ENCODE measurements at places on chromosomes 5 and 9.

DNA sequence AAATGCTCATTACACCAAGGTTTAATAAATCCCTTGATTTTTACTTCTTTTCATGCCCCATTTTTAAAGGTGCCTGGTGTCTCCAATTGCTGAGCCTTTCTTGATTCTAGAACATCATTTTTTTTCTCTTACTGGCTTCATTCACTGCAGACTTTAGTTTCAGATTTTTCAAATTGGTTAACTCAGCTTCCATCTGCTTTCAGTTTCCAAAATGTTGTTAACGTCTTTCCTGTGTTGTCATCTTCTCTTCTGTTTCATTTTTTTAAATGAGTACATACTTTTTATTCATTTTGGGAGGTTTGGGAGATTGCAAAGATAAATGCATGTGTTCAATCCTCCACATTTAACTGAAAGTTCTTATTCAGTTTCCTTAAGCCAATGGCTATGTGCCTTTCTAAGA lies 126.4 kb upstream of the CCNG1 start:
- no peaks in the 10 kb centered on the region for H3K27me3 ChIP-seq
- DNase-seq = no peak
- H3K36me3 ChIP-seq = peaks cover 12% of the 10 kb centered on the region
- H3K4me1 ChIP-seq = no peaks in the 10 kb centered on the region

- DNase-seq = no peak
- no peak overlapping the region for H3K4me3 ChIP-seq
These were observed 21.5 kb downstream of the ACER2 start for GRCh38 chr9:19430201-19430760.

- no peaks in the 10 kb centered on the region for H3K4me1 ChIP-seq
- H3K27ac ChIP-seq = no peak overlapping the region
- peaks cover 6% of the 10 kb centered on the region for H3K27me3 ChIP-seq
These were observed 408.3 kb downstream of the DMRT2 start for GRCh38 chr9:1458503-1458902.

GRCh38 chr5:170080786-170081445 lies 24.8 kb upstream of the FOXI1 start:
- no peaks in the 10 kb centered on the region for H3K4me1 ChIP-seq
- H3K27ac ChIP-seq = no peak overlapping the region
- H3K27me3 ChIP-seq = no peaks in the 10 kb centered on the region
- peaks cover 16% of the 10 kb centered on the region for H3K36me3 ChIP-seq

DNA sequence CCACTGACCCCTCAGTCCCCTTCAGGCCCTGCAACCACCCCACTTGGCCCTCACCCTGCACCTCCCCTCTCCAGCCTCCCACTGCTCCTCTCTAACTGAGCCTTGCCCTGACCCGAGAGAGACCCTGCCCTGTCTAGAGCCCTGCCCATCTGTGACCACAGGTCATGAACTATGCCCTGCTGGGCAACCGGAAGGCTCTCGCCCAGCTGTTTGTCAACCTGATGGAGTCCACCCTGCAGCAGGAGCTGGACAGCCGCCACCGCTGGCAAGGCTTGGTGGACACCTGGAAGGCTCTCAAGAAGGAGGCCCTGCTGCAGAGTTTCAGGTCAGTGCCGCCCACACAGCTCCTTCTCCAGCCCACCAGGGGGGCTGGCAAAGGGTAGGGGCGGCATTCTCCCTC lies 9.4 kb downstream of the CCDC180 start:
- peaks cover 4% of the 10 kb centered on the region for H3K36me3 ChIP-seq
- H3K4me1 ChIP-seq = peaks cover 2% of the 10 kb centered on the region
- no peak overlapping the region for H3K4me3 ChIP-seq
- no peaks in the 10 kb centered on the region for H3K27me3 ChIP-seq
- no peak for DNase-seq

- no peak overlapping the region for H3K27ac ChIP-seq
- no peak overlapping the region for H3K4me3 ChIP-seq
- no peaks in the 10 kb centered on the region for H3K36me3 ChIP-seq
These were observed 28.4 kb downstream of the RUSC2 start for GRCh38 chr9:35518225-35518821.

DNA sequence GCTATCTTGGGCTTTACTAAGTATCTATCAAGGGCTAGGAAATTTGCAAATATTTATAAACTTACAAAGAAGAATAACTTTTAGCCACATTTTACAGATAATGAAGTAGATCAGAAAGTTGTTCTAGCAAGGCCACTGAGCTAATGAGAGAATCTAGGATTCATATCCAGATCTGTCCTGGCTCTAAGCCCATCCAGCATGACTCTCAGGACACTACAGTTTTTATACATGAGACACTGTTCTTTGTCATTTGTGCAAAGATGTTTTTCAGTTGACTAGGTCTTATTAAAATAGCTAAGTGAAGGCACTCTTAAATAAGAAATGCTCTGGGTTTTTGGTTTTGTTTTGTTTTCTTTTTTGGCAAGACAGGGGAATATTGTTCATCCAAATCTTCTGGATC lies 273.1 kb downstream of the GABRB2 start:
- no peak for DNase-seq
- H3K4me1 ChIP-seq = no peaks in the 10 kb centered on the region
- H3K27ac ChIP-seq = no peak overlapping the region
- no peaks in the 10 kb centered on the region for H3K27me3 ChIP-seq

- H3K4me3 ChIP-seq = peak overlapping the region; percentile 71
- H3K36me3 ChIP-seq = peaks cover 93% of the 10 kb centered on the region
- no peaks in the 10 kb centered on the region for H3K27me3 ChIP-seq
- H3K27ac ChIP-seq = peak overlapping the region; percentile 98
- no peak for DNase-seq
These were observed 39.0 kb downstream of the ITK start for GRCh38 chr5:157219491-157220271.

Data from naive thymus-derived CD8-positive, alpha-beta T cell (primary cell).